Thymus (tissue), 14 donors: ENCODE measurements at places on chromosomes 13 and 19. TPM values are rescaled to one million over a fixed set of nuclear protein-coding genes. Genes with fewer than 3 reads are reported as not detected.

KASH5 gene
- 0.09 TPM for polyA plus RNA-seq

SYNE4 gene
- polyA plus RNA-seq, result 5.8 TPM

CXCL17 gene
- 8.4 TPM for polyA plus RNA-seq

NKPD1 gene
- polyA plus RNA-seq, result 0.59 TPM

CCDC169 gene
- polyA plus RNA-seq, result 0.23 TPM

ZNF235 gene
- 7.7 TPM for polyA plus RNA-seq

ZBTB32 gene
- polyA plus RNA-seq, result 2.0 TPM

KLK14 gene
- 1.2 TPM for polyA plus RNA-seq

ZNF8 gene
- polyA plus RNA-seq, result 3.7 TPM

DACT3 gene
- 3.4 TPM for polyA plus RNA-seq

OR10H1 gene
- polyA plus RNA-seq, result 0.09 TPM

TMIGD2 gene
- polyA plus RNA-seq, result 64.8 TPM

NUFIP1 gene
- 4.1 TPM for polyA plus RNA-seq

OR7C1 gene
- polyA plus RNA-seq, result 0.11 TPM

ZNF155 gene
- 8.6 TPM for polyA plus RNA-seq

VPS36 gene
- 29.6 TPM for polyA plus RNA-seq

PSPN gene
- polyA plus RNA-seq, result 1.0 TPM

RCBTB2 gene
- 34.8 TPM for polyA plus RNA-seq

TUBA3C gene
- not detected for polyA plus RNA-seq

FFAR1 gene
- 0.05 TPM for polyA plus RNA-seq

ZNF229 gene
- polyA plus RNA-seq, result 1.5 TPM

MAP4K1 gene
- 82.9 TPM for polyA plus RNA-seq

C19orf47 gene
- 13.9 TPM for polyA plus RNA-seq

DCT gene
- 0.73 TPM for polyA plus RNA-seq
